8988T (cell line): ENCODE measurements at places on chromosomes 11 and 22.

DNA sequence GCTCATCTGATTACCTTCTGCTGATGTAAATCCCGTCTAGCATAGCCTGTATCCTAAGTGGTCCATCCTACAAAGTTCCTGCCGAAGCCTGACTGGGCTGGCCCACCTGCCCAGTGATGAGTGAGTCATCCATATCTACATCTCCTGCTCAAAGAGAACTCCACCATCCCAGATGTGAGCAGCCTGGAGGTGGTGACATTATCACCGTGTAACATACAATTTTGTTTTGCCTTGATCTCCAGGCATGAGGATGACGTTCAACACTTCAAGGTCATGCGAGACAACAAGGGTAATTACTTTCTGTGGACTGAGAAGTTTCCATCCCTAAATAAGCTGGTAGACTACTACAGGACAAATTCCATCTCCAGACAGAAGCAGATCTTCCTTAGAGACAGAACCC, 5.6 kb downstream of the TMA7B start:
- DNase-seq: no peak

DNA sequence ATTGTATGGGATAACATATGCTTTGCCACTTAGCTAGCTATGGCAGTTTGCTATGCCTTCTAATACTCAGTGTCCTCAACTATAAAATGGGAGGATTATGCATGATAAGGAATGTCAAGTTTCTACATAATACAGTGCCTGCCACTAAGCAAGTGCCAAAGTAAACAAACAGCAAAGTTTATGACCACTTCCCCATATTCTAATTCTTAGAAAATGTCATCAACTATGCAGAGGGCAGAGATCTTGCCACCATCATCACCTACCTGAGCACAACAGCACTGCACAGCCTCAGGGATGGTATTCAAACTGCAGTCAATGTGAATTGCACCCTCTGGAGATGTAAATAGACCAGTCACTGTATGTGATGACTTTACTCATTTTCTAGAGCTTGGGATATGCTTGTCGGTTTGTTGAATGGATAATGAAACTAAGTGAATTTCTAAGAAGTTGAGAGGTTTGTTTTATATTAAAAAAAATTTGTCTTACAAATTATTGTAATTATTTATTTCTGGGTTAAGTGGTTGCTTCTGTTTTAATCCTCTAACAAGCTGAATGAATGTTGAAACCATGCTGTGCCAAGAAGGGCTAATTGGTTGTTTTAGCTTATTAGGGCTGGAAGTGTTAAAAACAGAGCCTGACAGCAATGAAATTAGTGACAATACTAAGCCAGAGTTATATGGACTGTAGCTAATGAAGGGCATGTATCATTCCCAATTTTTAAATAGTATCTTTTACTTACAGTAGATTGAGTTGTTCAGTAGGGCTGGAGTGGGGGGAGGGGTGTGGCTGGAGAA, 398.4 kb downstream of the CNTN5 start:
- no peak for DNase-seq

GRCh38 chr11:128497061-128497775, 90.1 kb downstream of the ETS1 start:
- DNase-seq: no peak

GRCh38 chr22:48054596-48054995, 1292.1 kb downstream of the TBC1D22A start:
- DNase-seq: no peak

DNA sequence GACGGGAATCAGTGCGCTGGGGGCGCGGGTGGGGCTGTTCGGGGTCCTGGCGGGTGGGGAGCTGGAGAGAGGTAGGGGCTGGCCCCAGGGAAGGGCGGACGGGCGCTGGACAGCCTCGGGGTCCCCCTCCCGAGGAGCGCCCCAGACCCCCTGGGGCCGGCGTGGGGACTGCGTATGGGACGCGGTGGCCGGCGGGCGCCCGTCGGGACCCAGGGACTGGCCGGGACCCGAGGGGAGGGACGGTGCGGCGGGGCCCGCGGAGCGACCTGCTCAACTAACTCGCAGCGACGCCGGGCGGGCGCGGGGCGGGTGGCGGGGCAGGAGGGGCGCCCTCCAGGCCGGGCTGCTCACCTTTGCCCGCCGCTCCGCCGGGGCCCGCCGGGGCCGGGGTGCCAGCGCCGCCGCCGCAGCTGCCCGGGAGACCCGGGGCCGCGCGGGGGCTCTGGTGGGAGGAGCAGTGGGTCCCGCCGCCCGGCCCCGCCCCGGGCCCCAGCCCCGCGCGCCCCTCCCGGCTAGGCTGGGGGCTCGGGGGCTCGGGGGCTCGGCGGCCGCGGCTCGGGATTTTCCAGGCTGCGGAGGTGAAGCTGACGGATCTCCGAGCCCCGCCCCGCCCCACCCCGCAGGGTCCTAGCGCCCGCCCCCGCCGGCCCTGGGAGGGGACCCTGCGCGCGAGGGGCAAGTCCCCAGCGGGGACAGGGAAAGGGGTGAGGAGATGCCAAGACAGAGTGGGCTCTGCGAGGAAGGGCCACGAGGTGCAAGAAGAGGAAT, 12.3 kb downstream of the STARD10 start:
- DNase-seq: peak; percentile 97

- no peak for DNase-seq
Observed at GRCh38 chr22:23060612-23061400, 9.5 kb upstream of the GNAZ start.

- no peak for DNase-seq
Observed at GRCh38 chr11:96186806-96187205, 156.2 kb downstream of the MAML2 start.

DNA sequence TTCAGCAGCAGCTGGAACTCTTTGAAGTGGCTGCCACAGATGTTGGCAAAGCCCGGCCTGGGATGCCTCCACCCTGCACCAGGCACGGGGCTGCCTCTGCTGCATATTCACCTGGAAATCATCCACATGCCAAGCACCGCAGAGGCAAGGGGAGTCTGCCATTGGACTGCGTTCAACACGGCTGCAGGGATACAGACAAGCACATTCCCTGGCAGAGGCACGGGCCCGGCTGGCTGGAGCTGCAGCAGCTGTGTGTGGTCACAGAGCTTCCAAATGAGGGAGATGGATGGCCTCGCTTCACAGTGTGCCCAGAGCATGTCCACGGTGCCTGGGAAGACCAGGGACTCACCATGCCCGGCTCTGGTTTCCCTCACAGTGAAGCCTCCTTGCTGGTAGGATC, 1378.9 kb downstream of the TBC1D22A start:
- DNase-seq: no peak

- DNase-seq: no peak
Observed at GRCh38 chr22:37906364-37907008, 389 bp downstream of the MICALL1 start.

GRCh38 chr11:73308961-73309919, 1.2 kb downstream of the ARHGEF17 start:
- DNase-seq: peak; percentile 87

GRCh38 chr11:44011797-44012196, 36.0 kb upstream of the ACCSL start:
- no peak for DNase-seq

- no peak for DNase-seq
Observed at GRCh38 chr22:35493074-35493473, 47.6 kb upstream of the RASD2 start.

DNA sequence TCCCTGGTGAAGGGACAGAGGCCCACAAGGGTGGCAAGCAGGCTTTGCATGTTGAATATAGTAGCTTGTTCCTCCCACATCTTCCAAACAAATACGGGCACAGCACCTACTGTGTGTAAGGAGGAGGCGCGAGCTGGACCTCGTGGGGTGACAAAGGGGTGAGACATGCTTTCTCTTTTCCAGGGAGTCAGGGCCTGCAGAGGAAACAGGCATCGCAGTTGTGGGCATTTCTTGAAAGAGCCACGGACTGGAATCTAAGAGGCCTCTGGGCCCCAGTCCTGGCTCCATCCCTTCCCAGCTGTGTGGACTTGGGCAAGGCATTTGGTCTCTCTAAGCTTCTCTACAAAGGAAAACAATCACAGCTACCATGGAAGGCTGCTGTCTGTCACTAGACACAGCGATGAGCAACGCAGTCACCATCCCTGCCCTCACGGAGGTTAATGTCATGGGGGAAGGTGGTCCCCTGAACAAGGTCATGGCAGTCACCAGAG, 13.0 kb upstream of the CDC42EP1 start:
- DNase-seq: no peak

GRCh38 chr11:19718951-19719350, 6.3 kb downstream of the NAV2 start:
- no peak for DNase-seq

GRCh38 chr11:108726077-108726800, 61.4 kb downstream of the DDX10 start:
- no peak for DNase-seq

DNA sequence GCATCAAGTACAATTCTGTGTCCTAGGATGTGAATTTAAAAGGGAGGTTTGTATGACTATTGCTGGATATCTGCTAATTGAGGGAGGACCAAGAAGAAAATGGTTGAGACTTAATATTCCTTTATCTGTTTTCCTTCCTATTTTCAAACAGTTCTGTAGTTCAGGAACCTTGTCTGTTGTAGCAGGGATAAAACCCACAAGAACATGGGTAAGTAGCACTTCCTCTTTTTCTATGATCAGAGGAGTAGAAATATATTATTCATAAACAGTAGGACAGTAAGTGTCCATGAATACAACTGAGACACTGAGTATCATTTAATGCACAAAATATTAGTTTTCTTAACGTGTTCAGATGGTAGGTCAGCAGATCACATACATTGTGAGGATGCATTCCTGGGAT, 7.6 kb downstream of the MS4A3 start:
- no peak for DNase-seq

DNA sequence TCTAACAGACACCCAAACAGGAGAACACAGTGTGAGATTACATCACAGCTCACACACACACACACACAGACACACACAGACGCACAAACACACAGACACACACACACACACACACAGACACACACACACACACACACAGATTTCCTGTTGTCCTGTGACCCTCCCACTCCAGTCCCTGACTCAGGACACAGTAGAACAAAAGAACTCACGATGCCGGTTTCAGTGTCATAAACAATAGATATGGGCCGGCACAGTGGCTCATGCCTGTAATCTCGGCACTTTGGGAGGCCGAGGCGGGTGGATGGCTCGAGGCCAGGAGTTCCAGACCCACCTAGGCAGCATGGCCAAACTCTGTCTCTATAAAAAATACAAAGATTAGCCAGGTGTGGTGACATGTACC, 13.8 kb upstream of the KAT5 start:
- no peak for DNase-seq

GRCh38 chr11:46275964-46276641, 1.4 kb upstream of the CREB3L1 start:
- DNase-seq: no peak

GRCh38 chr22:23696326-23696851, 5.6 kb downstream of the RGL4 start:
- no peak for DNase-seq

GRCh38 chr11:7020183-7020917, at the start of the genes NLRP14 and ZNF214:
Gene NLRP14, plus strand, starts transcription at chr11:7020479. Its CDS starts 18,108 bp downstream, at chr11:7038587.
Gene ZNF214, minus strand, starts transcription at chr11:7020346. Its CDS starts 17,511 bp downstream, at chr11:7002835.
- DNase-seq: peak; percentile 79

DNA sequence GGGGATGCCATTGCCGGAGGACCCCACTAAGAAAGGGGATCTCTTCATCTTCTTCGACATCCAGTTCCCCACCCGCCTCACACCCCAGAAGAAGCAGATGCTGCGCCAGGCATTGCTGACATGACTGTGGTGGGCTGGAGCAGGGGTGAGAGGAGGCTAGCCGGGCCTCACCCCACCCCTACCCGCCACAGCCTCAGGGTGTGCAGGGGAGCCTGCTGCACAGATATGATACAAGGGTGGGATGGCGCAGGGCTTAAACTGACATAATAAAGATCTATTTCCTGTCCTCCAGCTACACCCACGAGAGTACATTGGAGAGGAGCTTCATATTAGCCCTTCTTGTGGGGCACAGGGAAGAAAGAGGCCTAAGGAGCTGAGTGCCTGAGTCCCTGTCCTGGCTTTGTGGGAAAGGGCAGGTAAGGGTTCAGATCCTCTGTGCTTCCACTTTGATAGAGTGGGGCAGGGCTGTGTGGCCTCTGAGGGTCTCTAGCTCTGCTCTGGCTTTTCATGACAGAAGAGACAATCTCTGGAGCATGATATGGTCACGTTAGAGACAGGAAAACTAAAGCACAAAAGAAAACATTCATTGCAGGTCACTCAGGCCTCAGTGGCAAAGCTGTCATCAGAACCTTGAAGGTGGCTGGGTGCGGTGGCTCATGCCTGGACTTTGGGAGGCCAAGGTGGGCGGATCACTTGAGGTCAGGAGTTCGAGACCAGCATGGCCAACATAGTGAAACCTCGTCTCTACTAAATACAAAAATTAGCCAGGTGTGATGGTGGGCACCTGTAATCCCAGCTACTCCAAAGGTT, 12.4 kb downstream of the UCP2 start:
- no peak for DNase-seq

- no peak for DNase-seq
Observed at GRCh38 chr11:100930185-100930778, 199.3 kb downstream of the PGR start.

DNA sequence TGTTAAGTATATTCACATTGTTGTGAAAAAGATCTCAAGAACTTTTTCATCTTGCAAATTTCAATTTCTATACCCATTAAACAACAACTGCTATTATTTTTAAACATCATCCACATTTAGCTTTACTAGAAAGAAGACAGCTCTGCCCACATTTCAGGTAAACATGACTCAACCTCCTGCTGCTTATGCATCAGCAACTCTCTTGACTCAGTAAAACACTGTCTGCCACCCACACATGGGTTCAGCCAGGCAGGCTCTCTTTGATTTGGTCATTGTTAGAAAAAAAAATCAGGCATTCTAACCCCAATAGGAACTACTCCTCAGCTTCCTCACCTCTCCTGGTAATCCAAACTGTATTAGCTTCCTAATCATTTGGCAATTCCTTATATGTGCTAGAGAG, 5.1 kb upstream of the ENDOD1 start:
- DNase-seq: no peak

- DNase-seq: no peak
Observed at GRCh38 chr11:134701564-134702165, 289.6 kb upstream of the B3GAT1 start.

GRCh38 chr22:17265649-17266248, 46.5 kb upstream of the ADA2 start:
- no peak for DNase-seq

DNA sequence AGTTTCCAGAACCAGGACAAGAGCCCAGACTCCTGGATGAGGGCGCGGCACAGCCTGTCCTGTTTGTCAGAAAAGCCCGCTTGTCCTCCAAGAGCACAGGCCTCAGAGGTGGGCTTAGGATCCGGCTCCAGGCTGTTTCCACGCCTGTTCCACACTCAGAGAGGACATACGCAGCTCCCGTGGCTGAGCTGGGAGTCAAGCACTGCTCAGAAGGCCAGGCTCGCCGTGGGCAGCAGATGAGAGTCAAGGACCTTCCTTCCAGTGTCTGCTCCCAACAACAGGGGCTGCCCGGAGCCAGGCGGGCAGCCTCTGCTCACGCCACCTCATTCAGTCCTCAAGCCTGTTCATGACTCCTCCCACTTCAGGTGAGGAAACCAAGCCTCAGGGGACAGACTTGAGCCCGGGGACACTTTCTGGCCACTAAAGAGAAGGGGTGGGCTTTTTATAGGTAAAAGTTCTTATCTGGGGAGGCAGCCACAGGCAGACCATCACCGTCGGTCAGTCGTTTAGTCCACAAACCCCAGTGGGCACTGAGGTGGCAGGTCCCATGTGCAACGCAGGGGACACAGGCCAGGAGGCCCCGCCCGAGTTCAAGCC, 3.8 kb downstream of the CYB5R3 start:
- no peak for DNase-seq

- no peak for DNase-seq
Observed at GRCh38 chr22:45318558-45319323, 9.0 kb downstream of the FAM118A start.
